ENCODE measurements at places on chromosomes 2 and 18. TPM values are rescaled to one million over a fixed set of nuclear protein-coding genes. Genes with fewer than 3 reads are reported as not detected.

The TDRD15 gene
- not detected for total RNA-seq

The SP5 gene
- total RNA-seq = not detected

The BABAM2 gene
- total RNA-seq = 20.8 TPM

The UGT1A4 gene
- total RNA-seq = not detected

The ASPRV1 gene
- total RNA-seq = 2.8 TPM

The CD302 gene
- 19.8 TPM for total RNA-seq

The RBM43 gene
- total RNA-seq = 10.6 TPM

The QPCT gene
- total RNA-seq = 1.2 TPM

The MDH1 gene
- 175 TPM for total RNA-seq

The ATP5MC3 gene
- 262 TPM for total RNA-seq

The PTCD3 gene
- total RNA-seq = 74.6 TPM

The ATAD2B gene
- 22.2 TPM for total RNA-seq

The DNAJC5G gene
- 0.77 TPM for total RNA-seq

The DAW1 gene
- total RNA-seq = 0.08 TPM

The TNS1 gene
- 14.7 TPM for total RNA-seq

The MROH2A gene
- not detected for total RNA-seq

The NMUR1 gene
- total RNA-seq = 0.24 TPM

The FSHR gene
- total RNA-seq = 0.31 TPM

The REG1B gene
- total RNA-seq = not detected

Data from motor neuron (in vitro differentiated cells).